Left kidney (tissue), 8 donors: ENCODE measurements at places on chromosomes 11 and 22. TPM values are rescaled to one million over a fixed set of nuclear protein-coding genes. Genes with fewer than 3 reads are reported as not detected.

EXPH5 gene
- 6.3 TPM for polyA plus RNA-seq

GRCh38 chr11:65556470-65557279 lies 1.5 kb downstream of the LTBP3 start:
- no peak for DNase-seq

- DNase-seq, result no peak
Measured at GRCh38 chr11:103591554-103591953, 444.9 kb upstream of the DDI1 start.

OR4A16 gene
- not detected for polyA plus RNA-seq

DNA sequence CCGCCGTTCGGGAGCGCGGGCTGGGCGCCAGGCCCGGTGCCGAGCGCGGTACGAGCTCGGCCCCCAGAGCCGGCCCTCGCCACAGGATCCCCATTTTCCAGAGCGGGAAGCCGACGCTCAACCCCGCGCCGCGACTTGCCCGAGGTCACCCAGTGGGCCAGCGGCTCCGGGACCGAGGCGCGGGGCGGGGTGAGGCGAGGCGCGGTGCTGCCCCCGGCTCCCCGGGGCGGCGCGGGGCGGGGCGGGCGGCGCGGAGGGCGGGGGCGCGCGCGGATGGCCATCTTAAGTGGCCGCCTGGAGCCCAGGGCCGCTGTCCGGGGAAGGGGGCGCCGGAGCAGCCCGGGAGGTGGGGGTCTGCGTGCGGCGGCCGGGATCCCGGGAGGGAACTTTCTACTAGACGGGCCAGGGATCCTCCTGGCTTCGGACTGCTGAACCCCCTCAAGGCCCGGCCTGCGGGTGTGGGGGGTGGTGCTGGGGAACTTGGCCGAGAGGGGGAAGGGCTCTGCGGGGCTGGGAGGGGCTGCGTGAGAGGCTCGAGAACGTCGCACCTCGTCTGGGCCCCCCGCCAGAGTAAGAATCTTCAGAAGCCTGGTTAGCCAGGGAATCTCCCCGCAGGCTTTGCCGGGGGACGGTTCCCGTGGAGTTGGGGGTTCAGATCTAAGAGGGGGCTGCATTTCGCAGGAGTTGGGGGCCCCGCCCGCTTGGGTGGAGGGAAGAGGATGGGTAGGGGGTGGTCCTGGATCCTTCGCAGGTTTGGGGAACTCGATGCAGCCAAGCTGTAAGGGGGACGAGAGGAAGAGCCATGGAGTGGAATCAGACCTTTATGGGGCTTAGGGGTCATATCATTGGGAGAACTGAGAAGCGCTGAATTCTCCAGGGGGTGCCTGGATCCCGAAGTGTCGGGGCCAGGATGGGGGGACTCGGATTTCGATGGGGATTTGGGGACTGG lies 678 bp upstream of the INPPL1 start:
- peak; percentile 71 for DNase-seq

DNA sequence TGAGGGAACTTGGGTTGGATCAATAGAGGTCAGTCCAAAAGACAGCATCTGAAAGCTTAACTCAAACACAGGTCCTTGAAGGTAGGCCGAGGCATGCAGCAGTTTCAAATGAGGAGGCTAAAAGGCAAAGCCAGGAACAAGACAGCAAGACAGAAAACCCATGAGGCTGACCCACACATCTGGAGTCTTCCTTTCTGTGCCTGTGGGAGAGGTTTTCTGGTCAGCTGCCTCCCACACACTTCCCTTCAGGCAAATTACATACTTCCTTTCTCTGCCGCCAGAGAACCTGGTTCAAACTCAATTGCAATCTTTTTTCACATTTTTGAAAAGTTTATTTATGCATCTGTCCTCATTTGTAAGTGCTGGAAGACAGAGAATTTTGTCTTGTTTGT lies 29.8 kb upstream of the CRTAM start:
- DNase-seq, result no peak

RASD2 gene
- polyA plus RNA-seq, result 1.5 TPM

DNA sequence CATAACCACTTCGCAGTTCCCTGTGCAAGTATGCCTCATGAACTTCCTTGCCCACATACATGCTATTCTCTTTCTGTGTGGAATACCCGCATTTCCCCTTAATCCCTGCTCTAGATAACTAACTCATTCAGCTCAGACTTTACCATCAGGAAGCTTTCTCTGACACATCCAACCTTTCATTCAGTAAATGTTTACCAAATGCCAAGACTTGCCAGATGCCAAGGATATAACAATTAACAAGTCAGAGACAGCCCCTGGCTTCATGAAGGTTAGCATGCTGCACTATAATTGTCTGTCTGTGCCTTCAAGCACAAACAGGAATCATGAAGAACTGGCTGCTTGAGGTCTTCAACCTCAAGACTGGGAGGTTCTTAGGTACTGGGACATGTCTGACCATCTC lies 71.2 kb upstream of the GDPD4 start:
- DNase-seq, result no peak

- DNase-seq, result no peak
Measured at GRCh38 chr22:23061471-23062280, 8.6 kb upstream of the GNAZ start.

ACRV1 gene
- polyA plus RNA-seq, result 1.4 TPM

GRCh38 chr11:130369713-130370112 lies 55.0 kb upstream of the ZBTB44 start:
- DNase-seq, result no peak

OR52H1 gene
- 0.13 TPM for polyA plus RNA-seq

DNA sequence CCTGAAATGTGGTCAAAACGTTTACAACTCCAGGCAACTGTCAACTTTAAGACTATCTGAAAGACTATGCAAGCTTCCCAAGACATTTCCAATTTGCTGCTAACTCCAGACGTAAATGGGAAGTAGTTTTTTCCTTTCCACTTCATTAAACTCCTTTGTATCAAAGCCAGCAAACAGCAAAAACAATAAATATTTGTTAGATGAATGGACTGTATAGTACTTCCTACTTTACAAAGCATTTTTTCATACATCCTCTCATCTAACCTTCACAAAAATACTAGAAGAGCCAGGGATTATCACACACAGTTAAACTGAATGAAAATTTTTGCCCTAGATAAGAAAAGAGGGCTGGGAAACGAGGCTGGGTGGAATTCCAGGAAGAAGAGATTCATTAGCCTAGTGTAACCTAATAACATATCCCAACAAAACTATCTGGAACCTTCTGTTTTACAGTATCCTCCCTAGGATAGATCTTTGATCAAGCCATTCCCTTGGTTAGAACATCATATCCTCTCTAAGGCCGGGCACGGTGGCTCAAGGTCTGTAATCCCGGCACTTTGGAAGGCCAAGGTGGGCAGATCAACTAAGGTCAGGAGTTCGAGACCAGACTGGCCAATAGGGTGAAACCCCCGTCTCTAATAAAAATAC lies 10.4 kb downstream of the NUP98 start:
- DNase-seq, result no peak

DNA sequence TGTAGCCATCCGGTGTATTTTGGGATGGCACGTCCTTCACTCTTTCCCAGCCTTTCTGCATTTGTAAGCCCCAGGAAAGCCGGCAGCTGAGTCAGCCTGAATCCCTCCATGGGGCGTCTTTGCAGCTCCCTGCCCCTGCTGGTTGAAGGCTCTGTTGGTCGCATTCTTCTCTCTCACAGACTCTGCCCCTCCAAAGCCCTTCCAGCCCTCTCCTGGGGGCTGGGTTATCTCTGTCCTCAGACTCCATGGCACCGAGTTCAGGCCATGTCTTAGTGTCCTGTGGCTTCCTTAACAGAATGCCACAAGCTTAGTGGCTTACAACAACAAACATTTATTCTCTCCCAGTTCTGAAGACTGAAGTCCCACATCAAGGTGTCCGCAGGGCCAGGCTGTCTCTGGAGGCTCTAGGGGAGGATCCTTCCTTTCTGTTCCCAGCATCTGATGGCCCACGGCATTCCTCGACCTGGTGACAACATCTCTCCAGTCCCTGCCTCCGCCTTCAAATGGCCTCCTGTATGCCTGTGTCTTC lies 62.2 kb downstream of the BCR start:
- DNase-seq, result no peak

GRCh38 chr11:19455731-19456130 lies 215.0 kb upstream of the E2F8 start:
- DNase-seq, result no peak

GRCh38 chr11:36123336-36124101 lies 165.7 kb downstream of the COMMD9 start:
- DNase-seq, result no peak

C1QTNF4 gene
- 5.8 TPM for polyA plus RNA-seq

DNA sequence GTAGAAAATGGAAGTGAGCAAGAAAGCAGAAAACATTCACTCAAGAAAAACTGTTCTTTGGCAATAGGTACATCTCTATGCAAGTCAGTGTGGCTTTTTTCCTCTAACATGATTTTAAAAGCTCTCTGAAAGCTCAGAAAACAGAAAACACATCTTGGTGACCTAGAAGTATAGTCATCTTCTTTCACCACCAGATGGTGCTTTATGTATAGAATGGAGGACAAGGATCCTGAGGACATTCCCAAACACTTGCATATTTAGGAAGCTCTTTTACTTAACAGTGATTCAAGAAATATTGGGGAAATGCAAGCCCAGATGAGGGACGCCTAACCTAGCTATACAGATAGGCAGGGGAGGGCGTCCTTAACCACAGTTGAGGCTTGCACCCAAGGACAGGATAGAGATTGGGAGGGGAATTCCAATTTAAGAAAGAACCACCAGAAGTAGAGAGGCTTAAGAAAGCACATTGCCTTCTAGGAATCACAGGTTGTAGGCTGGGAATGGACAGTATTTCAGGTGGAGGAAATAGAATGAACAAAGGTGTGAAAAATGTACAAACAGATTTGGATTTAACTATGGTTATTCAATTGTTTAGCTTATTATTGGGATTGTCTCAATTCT lies 13.8 kb upstream of the CCDC81 start:
- DNase-seq, result no peak

OR51B4 gene
- polyA plus RNA-seq, result 0.35 TPM

LRRC4C gene
- polyA plus RNA-seq, result 17.0 TPM

GRCh38 chr11:119248750-119249670 lies 42.9 kb downstream of the CBL start:
- no peak for DNase-seq

ZP1 gene
- 0.30 TPM for polyA plus RNA-seq

DNA sequence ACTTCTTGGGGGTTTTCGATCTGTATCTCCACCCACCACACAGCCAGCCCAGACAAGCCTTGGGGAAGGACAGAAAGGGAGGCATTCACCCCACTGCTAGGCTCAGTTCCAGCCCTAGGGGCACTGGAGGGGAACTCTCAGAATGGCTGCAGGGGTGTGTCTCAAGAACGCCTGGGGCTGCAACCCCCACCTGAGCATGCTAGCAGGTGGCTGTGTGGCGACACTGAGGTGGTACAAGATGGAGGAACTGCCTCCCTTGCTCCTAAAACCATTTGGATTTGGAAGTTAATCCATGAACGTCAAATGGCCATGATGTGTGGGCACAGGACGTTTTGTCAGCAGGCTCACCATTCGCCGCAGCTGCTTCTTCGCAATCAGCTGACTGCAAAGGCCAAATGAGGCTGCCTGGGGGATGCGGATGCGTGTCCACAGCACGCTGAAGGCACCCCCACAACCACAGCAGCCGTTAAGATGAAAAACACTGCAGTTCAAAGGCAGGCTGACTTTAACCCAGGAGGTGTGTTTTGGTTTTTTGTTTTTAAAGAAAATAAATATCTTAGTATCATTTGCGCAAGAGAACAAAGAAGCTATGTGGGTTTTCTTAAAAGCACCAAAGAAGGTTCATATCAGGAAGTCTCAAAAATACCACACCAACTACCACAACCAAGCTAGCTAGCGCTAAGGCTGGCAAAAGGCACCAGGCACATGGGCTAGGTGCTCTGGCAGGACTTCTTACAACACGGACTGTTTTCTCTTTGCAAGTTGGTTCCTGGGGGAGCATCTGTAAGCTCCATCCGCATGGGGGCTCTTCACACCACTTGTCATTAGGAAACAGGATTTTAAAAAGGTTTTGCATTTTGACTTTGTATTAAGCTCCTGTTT lies 22.2 kb upstream of the NAP1L4 start:
- no peak for DNase-seq

- DNase-seq, result peak; percentile 65
Measured at GRCh38 chr11:100687054-100687629, at the start of gene ARHGAP42. Gene ARHGAP42, plus strand, starts transcription at chr11:100687288. Its CDS starts 391 bp downstream, at chr11:100687679.

DNA sequence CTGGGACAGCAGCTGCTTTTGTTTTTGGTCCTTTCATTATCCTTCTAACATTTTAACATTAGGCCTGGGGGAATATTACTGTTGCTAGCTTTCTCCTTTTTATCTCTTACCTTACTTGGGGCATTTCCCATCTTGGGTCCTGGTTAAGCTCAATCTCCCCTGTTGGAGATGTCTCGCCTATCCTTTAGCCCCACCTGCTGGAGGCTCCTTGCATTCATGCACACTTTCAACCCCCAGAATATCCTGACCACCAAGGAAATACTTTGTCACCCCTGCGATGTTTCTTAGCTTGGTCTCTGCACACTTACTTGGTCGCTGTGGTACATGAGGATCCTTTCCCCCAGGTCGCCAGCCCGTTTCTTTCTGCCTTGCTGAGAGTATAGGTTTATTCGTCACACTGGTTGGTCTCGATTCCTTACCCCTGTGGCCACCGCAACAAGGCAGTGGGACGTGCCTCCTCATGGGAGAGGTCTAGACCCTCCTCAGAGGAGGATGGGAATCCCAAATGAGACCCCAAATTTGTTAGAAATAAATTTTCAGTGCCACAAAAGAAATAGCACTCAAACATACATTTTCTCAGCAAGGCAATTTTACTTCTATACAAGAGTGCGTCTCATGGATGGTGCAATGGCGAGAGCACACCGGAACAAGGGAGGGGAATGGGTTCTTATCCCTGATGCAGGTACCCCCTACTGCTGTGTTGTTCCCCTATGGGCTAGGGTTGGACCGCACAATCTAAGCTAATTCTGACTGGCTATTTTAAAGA lies 5.4 kb upstream of the TXN2 start:
- DNase-seq, result no peak

DNA sequence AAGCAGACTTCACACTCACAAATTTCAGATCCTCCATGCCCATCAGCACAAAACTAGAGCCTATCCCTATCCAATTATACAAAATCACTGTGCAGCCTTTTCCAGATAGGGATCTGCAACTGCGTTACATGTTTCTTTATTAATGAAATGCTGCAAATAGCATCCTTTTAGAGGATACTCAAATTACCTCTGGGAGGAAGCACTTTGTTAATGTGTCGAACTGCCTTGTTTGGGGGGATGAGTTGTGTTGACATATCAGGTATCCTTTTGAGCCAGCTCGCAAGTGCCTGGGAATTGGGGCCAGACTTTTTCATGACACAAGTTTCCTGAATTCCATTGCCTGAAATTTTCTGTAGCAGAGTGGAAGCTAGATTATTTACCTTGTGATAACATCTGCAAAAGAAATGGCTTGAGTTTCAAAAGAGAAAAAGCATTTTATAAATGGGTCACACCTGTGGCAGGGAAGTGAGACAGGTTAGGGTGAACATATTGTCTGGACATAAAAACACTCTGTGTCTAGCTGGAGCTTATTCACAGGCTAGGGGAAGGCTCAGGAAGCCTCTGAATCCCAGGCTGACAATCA lies 299.1 kb upstream of the MTNR1B start:
- peak; percentile 43 for DNase-seq

GRCh38 chr11:57277845-57278720 lies 41.0 kb upstream of the APLNR start:
- DNase-seq, result peak; percentile 78

DNA sequence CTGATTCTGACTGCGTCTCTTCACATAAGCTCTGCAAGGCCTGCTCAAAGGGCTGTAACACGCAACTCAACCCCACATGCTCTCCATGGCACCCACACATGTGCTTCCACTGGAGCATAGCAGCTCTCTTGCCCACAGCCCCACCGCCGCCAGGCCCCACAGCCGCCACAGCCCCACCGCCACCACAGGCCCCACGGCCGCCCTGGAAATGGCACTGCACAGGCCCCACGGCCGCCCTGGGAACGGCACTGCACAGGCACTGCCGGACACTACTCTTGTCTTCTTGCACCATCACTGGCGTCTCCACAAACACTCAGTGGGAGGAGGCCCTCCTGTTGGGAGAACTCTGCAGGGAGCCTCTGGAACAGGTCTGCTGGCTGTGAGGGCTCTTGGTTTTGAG lies 8.6 kb downstream of the MOB2 start:
- no peak for DNase-seq
